ENCODE measurements at places on chromosomes 2 and 18.

DNA sequence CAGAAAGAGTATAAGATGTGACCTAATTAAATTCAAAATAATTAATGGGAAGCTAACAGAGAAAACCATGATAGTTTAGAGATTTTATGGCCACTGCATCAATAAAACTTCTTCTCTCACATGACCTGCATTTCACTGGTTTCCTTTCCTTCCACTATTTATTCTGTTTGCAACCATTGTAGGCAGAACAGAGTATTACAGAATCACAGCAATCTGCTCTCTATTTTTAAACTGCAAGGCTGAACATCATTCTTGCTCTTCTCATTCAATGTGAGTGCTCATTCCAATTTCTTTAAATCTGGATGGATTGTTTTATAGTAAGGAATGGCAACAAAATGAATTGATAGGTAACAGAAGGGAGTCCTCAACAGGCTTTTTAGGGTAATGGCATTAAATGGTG lies 715.5 kb upstream of the RAB6C start:
- DNase-seq = no peak

DNA sequence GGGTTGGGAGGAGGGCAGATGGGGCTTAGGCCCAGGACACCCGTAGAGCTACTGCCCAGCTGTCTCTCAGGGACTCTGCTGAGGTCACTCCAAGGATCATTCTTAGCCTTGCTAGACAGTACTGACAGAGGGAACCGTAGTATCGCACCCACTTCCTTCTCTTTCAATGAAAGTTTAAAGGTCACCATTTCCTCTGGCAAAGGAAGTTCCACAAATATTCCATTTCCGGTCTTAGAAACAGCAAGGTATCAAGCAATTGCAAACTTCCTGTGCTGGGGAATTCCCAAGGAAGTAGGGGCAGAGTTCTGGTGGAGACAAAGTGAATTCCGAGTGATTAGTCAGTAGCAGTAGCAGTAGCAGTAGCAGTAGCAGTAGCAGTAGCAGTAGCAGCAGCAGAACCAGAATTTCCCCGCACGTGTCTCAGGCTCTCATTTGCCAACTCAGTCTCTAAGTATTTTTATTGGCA lies 24.7 kb downstream of the IL1B start:
- no peak for DNase-seq

DNA sequence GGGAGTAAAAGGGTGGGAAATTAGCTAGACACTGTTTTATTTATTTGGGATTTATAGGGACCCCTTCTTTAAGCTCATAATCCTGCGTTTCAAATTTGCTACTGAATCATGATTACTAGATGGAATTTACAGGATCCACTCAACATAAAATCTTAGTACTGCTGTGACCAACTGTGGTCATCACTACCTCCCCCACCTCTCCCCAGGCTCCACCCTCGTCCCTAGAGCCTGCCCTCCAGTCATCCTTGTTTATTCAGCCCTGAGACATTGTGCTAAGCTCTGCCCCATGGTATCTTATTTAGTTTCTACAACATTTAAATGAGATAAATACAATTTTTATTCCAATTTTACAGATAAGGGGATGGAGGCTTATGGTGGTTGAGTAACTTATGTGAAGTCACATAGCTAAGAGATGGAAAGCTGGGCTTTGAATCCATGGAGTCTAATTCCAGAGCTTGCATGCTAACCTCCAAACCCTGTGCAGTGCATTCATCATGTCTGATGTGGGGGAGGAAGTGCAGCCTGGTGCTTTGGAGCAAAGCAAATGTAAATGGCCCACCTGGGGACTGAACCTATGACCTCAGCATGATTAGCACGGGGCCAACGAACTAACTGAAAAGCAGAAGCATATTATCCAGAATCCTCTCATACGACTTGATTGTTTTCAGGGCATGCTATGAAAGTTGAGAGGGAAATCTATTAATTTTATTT lies 502.4 kb downstream of the TMEM182 start:
- DNase-seq = no peak

GRCh38 chr2:144137705-144138428 lies 382.1 kb downstream of the ZEB2 start:
- DNase-seq = no peak

- DNase-seq = no peak
Observed at GRCh38 chr18:54622084-54622483, 31.0 kb downstream of the DYNAP start.

GRCh38 chr2:20963867-20964266 lies 80.0 kb downstream of the APOB start:
- DNase-seq = no peak

- DNase-seq = no peak
Observed at GRCh38 chr2:152490686-152491455, 155.9 kb downstream of the FMNL2 start.

DNA sequence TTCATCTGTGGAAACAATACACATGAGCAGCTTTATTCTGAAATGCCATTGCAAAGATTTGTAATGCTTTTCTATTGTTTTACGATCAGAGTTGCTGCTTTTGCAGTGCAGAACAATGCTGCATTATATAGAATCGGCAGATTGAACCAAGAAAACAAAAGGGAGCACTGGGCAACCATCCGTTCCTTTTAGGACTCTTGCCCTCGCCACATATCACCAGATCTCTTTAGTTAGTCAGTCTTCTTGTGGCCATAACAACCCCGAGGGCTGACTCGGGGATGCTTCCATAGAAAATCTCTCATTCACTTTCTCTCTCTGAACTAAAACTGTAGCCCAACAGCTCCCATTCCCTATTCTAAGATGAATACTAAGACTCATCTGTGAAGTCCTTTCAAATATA lies 340.4 kb downstream of the NRXN1 start:
- DNase-seq = no peak

- DNase-seq = no peak
Observed at GRCh38 chr2:29159125-29159524, 43.9 kb downstream of the CLIP4 start.

- DNase-seq = no peak
Observed at GRCh38 chr2:153235516-153235915, 243.0 kb downstream of the RPRM start.

- DNase-seq = no peak
Observed at GRCh38 chr18:76486574-76486973, 8.5 kb downstream of the ZNF516 start.
